ENCODE measurements at places on chromosomes 3 and 15.

DNA sequence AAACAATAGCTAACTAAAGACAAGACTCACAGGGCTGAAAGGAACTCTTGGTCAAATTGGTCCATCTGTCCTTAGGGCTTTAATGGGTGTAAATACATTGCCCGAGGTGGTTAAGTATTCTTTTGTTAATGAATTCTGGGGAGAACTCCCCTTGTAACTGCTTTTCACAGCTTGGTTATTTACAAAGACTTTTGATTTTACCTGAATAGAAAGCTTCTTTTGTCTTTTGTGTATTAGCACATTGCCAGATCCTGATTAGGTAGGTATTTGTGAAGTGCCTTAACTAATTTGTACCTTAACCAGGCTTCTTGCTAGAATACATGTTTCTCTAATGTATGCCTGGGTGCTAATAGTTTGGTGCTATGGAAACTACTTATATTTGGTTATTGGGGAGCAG, 14.0 kb downstream of the CHD2 start:
- DNase-seq: no peak

GRCh38 chr3:103794656-103795055, 1359.8 kb downstream of the ZPLD1 start:
- no peak for DNase-seq

GRCh38 chr3:105891101-105891500, 22.3 kb upstream of the CBLB start:
- no peak for DNase-seq

- DNase-seq: no peak
These were observed 443 bp upstream of the NR2F2 start for GRCh38 chr15:96330064-96330449.

Data from GM13977 (cell line).